ENCODE measurements at places on chromosomes 1 and 21. TPM values are rescaled to one million over a fixed set of nuclear protein-coding genes. Genes with fewer than 3 reads are reported as not detected.

GRCh38 chr1:50705041-50705440, 255.0 kb downstream of the FAF1 start:
- no peak for DNase-seq

- no peak for DNase-seq
Measured at GRCh38 chr1:181469829-181470228, 13.5 kb upstream of the CACNA1E start.

DNA sequence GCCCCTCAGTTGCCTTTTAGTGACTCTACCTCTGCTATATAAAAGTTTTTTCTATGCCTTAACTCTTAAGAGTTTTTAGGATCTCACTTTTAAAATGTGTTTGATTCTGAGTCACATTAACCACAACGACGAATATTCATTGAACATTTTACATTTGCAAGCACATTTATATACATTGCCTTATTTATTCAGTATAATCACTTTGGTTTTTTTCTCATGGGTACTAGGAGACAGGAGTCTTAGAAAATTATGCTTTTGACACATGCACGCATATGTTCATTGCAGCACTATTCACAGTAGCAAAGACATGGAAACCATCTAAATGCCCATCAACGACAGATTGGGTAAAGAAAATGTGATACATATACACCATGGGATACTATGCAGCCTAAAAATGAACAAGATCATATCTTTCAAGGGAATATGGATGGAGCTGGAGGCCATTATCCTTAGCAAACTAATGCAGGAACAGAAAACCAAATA, 236.9 kb upstream of the SPAG17 start:
- no peak for DNase-seq

DNA sequence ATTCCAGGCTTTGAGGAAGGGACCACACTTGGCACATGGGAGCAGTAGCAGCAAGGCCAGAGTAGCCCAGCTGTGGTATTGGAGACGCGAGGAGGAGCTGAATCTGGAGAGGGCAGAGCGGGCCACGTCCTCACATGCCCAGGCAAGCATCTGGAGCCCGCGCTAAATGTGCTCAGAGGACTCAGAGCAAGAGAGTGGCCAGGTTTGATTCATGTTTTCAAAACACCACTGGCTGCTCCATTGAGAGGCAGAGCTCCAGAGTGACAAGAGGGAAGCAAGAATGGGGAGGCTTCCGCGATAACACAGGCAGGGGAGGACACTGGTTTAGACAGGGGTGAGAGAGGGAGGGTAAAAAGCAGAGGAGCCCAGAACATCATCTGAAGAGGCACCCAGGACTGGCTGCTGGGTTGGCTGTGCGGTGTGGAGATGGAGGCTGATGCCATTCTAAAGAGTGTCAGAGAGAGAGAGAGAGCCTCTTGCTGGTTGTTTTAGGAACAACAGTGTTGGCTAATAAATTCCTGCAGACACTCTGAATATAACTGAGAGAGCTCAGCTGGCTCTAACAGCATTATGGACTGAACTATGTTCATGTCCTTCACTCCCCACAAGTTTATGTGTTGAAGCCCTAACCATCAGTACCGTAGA, 32.3 kb downstream of the RCAN1 start:
- DNase-seq, result no peak

DNA sequence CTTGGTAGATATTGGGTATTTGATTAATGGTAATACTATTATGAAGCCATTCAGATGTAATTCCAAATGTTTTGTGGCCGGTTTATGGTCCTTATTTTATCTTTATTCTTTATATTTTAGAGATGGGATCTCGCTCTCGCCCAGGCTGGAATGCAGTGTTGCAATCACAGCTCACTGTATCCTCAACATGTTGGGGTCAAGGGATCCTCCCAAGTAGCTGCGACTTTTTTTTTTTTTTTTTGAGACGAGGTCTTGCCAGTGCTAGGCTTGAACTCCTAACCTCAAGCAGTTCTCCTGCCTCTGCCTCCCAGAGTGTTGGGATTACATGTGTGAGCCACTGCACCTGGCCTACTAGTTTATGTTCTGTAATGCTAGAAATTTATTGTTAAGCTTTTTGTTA, 4.7 kb downstream of the DDI2 start:
- DNase-seq, result no peak

- no peak for DNase-seq
Measured at GRCh38 chr1:58786927-58787245, 3.0 kb upstream of the JUN start.

BTBD19 gene
- 4.5 TPM for total RNA-seq

GJA9 gene
- not detected for total RNA-seq

SPATC1L gene
- 14.4 TPM for total RNA-seq

CNIH3 gene
- total RNA-seq, result 2.5 TPM

KRTAP13-2 gene
- not detected for total RNA-seq

All from activated CD8-positive, alpha-beta T cell treated with anti-CD3 and anti-CD28 coated beads, Interleukin-2, amount 10 ng/mL, durations not matched to agents 7 days and 5 days (primary cell).